ENCODE measurements at places on chromosomes 5 and 9.

DNA sequence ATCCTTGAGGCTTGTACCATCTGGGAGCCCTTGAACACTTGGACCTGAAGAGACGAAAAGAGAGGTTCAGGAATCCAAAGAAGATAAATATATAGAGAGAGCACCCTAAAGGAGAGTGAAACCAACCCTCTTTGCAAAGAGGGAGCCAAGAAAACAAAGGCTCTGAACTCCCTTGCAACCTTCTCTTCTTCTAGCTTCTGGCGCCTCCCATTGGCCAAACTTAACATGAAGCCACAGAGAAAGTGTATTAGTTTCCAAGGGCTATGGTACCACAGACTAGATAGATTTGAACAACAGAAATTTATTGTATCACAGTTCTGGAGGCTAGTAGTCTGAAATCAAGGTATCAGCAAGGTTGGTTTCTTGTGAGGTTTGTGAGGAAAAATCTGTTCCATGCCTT, 175.1 kb downstream of the HCN1 start:
- DNase-seq: no peak

- DNase-seq: no peak
These were observed 77.0 kb downstream of the ANKRD55 start for GRCh38 chr5:56155992-56156584.

DNA sequence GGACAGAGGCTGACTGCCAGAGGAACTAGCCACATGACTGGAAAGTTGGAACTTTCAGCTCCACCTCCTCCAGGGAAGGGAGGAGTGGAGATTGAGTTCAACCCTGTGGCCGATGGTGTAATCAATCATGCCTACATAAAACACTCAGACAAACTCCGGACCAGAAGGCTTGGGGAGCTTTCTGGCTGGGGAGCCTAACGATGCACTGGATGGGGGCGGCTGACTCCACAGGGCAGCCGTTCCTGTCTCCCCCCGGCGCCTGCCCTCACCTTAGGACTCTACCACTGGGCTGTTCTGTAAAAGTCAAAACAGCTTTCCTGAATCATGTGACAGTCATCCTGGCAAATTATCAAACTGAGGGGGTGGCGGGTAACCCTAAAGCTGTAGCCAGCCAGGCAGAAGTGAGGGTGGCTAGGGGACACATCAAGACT, 58.0 kb downstream of the GOLM1 start:
- no peak for DNase-seq

DNA sequence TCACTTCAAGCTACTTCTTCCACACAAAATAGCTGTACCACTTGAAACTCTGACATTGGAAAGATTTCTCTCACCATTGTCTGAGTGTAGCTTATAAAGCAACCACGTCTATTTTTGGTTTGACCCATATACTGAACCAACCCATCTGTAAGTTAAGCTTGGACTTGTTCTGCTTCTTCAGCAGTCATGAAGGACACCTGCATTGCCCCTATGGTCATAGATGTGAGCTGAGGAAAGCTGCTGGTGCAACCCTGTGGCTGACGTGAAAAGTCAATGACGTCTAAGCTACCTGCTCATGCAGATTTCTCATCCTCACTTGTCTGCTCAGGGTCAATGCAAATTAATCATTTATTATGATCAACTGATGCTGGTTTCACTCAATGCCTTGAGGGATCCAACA, 417.4 kb downstream of the CETN3 start:
- DNase-seq: no peak

DNA sequence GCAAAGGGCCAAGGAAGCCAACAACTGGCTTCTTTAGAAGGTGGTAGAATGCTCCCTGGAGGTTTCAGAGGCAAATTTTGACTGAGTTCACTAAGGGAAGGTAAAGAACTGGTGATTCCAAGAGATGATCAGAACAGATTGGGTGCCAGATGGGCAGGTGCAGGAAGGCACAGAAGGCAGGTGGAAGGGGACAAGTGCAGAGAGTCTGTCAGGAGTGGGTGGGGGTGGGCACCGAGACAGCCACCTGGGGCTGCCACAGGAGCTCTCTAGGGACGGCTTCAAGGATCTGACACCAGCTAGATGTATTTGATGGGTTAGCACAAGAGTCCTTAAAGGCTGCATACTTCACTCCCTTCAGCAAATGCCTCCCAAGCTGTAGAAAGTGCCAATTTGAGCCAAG, 207.3 kb downstream of the PTTG1 start:
- no peak for DNase-seq

DNA sequence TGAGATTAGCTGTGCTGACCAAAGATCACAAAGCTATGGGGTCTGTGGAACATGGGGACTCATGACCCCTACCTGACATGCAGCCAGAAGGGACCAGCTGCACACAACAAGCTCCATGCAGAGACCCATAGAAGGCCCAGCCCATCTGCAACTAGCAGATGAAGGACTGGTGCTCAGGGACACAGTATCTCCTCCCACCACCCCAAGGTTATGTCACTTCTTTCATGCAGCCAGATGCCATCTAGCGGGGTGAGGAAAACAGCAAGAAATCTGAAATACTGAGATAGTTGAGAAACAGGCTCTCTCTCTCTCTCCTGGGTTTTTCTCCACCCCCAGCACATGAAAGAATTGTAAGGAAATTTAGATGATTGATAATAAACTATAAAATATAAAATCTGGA, 161.3 kb upstream of the DAPK1 start:
- no peak for DNase-seq

DNA sequence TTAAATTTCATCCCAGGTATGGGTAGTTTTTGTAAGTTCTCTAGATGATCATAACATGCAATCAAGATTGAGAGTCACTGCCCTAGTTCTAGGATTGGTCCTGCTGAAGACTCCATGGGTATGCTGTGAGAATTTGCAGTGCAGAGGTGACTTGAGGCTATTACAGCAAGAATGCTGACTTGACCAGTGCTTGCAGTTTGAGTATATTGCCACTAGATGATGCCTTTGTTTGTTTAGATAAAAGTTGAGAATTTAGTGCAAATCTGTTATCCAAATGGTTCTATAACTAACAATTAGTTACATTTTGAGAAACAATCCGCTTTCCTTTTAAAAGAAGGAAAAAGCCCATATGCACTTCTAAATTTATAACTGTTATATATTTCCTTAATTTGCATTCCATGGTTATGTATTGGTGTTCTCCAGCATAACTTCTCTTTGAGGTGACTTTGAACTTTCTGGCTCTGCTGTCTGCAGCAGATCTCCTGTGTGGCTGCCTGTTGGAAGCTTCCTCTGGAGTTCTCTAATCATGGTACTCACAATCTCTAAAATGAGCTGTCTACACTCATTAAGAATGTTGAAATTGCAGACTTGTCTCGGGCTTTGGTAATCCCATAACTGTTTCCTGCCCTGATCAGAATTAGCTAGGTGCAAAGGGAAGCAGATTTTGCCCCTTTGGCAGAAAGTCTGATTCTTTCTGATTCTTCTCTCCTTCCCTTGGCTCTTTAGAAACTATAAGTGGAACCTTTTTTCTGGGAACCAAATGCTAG, 24.9 kb downstream of the MELK start:
- no peak for DNase-seq

- no peak for DNase-seq
These were observed 68.8 kb downstream of the SLC44A1 start for GRCh38 chr9:105313238-105313637.

- DNase-seq: no peak
These were observed 165.2 kb downstream of the PDE4D start for GRCh38 chr5:59728356-59728755.

- DNase-seq: no peak
These were observed 269.1 kb downstream of the GLIS3 start for GRCh38 chr9:4030751-4031150.

DNA sequence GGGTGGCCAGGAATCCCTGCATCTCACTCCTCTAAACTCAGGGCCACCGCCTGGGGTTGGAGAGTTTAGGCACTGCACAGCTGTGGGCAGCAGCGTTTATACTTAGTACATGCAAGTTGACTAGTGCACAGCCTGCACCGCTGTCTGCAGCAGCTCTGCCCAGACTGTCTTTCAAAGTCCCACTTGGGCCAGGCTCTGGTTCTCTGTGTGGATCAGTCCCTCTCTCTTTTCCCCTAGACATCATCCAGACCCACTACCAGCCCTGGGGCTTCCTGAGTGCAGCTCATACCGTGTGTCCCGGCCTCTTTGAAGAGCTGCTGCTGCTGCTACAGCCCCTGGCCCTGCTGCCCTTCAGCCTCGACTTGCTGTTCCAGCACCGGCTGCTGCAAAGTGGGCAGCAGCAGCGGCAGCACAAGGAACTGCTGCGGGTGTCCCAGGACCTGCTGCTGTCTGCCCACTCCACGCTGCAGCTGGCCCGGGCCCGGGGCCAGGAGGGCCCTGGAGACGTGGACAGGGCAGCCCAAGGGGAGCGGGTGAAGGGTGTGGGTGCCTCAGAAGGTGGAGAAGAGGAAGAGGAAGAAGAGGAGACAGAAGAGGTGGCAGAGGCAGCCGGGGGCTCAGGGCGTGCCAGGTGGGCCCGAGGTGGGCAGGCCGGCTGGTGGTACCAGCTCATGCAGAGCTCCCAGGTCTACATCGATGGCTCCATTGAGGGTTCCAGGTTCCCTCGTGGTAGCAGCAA, 45.1 kb upstream of the TESK1 start:
- no peak for DNase-seq

GRCh38 chr5:172740428-172741205, 30.4 kb downstream of the DUSP1 start:
- no peak for DNase-seq

- no peak for DNase-seq
These were observed at the start of gene PCDHA4 for GRCh38 chr5:140806834-140807775. Gene PCDHA4, plus strand, starts transcription at chr5:140807068.

DNA sequence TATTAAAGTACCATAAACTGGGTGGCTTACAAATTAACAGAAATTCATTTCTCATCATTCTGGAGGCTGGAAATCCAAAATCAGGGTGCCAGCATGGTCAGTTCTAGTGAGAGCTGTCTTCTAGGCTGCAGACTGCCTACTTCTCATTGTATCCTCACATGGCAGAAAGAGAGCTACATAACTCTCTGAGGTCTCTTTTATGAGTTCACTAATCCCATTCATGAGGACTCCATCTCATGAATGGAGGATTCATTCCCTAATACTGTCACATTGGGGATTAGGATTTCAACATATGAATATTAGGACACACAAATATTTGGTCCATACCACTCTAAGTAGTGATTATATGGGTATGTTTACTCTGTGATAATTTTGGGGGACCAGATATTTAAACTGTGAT, 84.0 kb downstream of the ERP44 start:
- DNase-seq: no peak

- no peak for DNase-seq
These were observed 4.5 kb downstream of the DAP start for GRCh38 chr5:10756549-10756948.

Data from stimulated activated CD4-positive, alpha-beta T cell treated with anti-CD3 and anti-CD28 coated beads, TNF-alpha, amount 100 ng/mL, for 48 hours (primary cell).